ENCODE measurements at places on chromosomes 1 and 21.

- DNase-seq, result no peak
Observed at GRCh38 chr1:156308078-156308477, 9.0 kb upstream of the VHLL start.

DNA sequence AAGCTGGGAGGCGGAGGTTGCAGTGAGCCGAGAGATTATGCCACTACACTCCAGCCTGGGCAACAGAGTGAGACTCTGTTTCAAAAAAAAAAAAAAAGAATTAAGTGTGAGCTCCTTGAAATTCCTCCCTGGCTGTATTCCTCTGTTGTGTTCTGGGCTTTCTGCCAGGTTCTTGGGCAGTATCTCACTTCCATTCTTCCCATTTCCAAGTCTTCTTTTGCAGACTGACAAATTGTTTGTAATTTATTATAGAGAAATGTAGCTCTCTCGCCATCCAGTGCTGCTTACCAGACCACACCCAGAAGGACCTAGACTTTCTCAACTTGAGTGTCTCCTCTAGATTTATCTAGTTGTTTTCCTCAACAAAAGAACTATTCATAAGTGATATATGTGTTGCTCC lies 105.0 kb upstream of the ADGRL2 start:
- no peak for DNase-seq

GRCh38 chr1:189764391-189765320 lies 713.0 kb downstream of the BRINP3 start:
- no peak for DNase-seq

GRCh38 chr1:181187337-181188126 lies 99.0 kb downstream of the IER5 start:
- DNase-seq, result no peak

DNA sequence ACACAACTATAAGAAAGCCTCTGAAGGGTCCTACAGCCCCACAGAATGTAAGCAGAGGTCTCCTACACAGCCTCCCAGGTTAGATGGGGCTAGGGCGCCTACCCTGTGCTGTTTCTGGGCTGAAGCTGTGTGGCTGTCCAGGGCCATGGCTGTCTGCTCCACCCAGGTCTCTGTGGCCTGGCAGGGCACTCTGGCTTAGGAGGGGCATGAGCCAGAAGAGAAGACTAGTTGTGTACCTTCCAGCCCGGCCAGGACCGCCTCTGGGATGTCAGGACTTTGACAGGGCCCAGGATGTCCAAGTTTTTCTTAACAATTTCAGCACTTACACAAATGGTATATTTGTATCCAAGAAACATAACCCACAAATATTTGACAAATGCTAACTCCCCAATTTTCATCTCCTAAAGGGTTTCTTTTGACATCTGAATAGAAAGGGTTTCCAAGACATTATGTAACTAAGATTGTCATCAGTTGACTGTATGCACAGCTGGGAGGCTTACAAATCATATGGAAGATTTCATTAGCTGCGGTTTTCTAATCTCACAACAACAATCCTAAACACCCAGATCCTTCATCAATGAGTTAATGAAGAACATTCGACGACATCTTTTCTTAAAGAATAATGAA lies 80.5 kb downstream of the HSF2BP start:
- DNase-seq, result no peak

DNA sequence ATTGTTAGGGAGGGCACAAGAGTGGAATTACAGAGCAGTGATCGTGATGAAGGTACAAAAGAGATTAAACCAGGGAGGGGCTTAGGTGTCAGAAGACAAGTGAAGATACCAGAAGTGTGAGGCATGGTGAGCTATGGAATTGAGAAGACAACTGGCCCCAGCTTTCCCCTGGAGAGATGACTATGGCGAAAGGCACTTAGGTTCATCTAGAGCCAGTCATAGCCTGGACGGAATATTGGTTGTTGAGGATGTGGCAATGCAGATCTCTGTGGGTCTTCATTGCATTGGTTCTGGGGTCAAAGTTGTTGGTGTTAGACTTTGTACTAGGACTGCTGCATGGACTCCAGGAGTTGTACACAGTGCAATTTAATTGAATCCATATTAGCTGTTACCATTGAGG lies 115.7 kb downstream of the FASLG start:
- no peak for DNase-seq

DNA sequence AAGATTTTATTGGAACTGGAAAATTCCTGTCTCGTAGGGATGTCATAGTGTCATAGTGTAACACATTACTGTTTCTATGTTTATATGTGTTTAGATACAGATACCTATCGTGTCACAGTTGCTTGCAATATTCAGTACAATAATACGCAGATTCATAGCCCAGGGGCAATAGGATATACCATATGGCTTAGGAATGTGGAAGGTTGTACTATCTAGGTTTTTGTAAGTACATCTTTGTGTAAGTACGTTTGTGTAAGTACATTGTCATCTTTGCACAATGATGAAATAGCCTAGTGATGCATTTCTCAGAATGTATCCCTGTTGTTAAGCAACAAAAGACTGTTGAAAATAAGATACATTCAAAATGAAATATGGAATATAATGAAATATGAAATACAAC lies 68.9 kb downstream of the CAMTA1 start:
- DNase-seq, result no peak

GRCh38 chr1:156927215-156928042 lies 7.0 kb downstream of the LRRC71 start:
- DNase-seq, result no peak
